ENCODE measurements at places on chromosomes 12 and 14.

- no peak for DNase-seq
Measured at GRCh38 chr14:102838501-102838900, 61.3 kb downstream of the TRAF3 start.

DNA sequence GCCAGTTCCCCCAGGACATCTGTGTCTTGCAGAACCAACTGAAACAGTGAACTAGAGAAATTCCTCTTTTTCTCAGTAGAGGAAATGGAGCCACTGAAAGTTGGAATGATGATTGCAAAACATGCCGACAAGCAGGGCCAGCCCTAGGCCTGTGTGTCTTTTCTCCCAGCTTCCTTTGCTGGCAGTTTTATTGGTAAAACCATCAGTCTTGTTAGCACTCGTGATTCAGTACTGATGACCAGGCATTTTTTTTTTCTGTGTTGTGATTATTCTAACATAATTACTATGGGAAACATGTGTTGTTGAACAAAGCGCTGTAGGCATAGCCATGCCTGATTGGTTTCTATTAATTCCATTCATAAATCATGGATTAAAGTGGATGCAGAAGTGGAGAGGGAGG is 620.7 kb downstream of the AACS start:
- DNase-seq, result no peak

DNA sequence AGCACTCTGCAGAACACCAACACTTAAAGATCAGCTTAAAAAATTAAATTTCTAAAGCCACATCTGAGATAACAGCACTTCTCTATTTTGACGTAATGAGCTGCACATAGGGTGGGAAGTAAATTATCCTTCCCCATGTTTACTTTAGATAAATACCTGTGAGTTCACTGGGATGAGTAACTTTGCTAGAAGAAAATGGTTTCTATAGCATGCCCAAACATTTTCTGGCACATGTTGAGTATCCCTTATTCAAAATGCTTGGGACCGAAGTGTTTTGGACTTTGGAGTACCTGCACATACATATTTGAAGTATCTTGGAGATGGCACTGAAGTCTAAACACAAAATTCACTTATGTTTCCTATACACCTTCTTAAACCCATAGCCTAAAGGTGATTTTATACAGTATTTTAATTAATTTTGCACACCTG is 6.6 kb downstream of the SLC38A2 start:
- DNase-seq, result no peak

- no peak for DNase-seq
Measured at GRCh38 chr14:102250636-102251035, 54.3 kb downstream of the MOK start.

DNA sequence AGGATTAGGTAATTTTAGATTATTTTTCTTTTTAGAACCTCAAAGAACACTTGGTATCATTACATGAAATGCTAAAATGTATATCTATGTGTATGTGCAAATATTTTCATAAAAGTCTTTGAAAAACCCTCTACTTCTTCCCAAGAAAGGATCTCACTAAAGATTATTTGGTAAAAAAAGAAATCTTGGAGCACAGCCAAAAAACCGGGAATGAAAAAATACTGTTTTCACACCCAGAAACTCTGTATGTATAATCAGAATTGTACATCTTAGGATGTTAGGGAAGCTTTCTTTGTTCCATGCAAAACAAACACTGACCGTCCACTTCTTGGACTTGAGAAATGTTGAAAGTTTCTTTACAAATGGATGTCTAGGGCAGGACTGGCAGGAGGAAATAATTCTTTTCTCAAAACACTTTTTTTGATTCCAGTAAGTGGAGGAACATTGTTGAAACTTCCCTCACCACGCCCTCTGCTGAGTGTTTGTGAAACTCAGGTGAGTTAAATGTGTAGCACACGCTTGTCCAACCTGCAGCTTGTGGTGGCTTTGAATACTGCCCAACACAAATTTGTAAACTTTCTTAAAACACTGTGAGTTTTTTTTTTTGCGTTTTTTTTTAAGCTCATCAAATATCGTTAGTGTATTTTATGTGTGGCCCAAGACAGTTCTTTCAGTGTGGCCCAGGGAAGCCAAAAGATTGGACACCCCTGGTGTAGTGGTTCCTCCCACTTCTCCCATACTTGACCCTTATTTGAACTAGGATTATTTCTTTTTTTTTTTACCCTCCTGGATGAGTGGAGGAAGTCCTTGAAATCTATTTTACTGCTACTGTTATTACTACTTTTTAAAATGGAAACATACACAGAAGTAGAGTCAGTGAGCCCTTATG is 26.6 kb downstream of the FBXO34 start:
- no peak for DNase-seq

DNA sequence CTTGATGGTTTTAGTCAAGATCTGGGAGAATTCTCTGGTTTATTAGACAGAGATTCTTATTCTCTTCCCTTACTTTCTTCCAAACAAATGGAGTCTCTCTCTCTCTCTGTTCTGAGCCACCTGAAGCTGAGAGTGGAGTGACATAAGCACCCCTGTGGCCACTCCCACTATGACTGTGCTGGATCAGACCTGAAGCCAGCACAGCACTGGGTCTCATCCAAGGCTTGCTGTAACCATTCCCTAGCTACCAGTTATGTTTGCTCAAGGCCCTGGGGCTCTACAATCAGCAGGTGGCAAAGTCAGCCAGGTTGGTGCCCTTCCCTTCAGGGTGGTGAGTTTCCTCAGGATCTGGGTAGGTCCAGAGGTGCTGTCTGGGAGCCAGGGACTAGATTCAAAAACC is 568.5 kb downstream of the AACS start:
- DNase-seq, result no peak

Data from NCI-H446 (cell line).